ENCODE measurements at places on chromosomes 4 and X.

DNA sequence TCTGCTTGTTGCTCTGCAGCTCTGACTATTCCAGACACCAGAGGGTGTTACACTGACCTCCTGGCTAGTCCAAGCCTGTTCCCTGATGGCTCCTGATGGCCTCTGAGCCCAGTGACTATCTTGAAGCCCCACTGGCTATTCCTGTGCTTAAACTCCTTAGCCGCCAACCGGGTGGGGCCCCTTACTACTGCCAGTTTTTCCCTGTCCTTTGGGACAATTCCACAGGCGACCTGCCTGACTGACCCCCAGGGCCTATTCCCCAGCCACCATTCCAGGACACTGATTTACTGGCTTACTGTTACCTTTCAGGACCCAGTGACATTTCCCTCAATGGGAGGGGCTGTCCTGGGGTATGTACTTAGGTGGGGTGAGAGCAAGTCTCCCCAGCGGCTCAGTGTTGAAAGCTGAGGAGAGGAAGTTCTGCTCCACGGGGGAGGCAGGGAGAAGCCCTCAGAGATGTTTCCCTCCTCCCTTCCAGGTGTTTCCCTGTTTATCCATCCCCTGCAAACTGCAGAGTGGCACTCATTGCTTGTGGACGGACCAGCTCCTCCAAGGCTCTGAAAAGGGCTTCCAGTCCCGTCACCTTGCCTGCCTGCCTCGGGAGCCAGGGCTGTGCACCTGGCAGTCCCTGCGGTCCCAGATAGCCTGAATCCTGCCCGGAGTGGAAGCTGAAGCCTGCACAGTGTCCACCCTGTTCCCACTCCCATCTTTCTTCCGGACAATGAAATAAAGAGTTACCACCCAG lies 4.0 kb downstream of the TIMP1 start:
- DNase-seq: no peak

DNA sequence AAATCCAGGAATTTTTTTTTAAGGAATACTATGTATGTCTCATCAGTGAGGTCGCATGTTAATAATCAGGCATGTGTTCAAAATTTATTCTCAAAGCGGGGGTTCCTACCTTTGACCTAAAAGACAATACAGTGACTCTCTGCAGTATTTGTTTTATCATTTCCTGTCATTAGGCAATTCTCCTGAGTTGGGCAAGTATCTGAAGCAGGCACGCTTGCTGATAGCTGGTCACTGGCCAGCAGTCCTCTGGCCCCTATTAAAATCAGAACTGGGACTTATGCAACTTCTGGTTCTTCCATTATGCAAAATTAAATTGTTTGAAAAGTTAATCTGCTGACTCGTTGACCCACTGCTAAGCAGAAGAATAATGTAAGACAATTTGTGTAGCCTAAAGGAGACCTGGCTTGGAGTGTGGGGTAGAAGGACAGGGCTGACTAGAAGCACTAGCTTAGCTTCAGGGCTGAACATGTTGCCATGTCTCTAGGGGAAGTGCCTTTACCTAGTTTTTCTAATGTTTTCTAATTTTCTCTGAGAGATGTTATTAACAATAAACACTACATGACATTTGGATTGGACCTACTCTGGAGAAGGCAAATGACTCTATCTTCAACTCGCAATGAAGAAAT lies 36.0 kb upstream of the GABRA2 start:
- no peak for DNase-seq

DNA sequence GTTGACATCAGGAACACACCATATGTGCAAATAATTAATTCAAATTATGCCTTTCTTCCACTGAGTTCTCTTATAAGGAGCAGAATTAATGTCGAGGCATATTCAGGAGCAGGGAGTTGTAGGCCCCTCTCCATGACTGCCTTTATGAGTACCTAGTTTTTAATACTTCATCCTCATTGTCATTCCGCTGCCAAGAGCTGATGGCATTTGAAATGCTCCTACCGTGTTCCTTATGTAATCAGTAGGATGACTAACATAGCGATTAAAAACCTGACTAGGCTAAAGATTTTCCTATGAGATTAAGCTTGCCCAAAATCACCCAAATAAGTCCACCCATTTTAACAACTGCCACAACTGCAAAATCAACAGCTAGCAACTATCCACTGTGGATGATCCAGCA lies 220.6 kb downstream of the DHX15 start:
- no peak for DNase-seq

DNA sequence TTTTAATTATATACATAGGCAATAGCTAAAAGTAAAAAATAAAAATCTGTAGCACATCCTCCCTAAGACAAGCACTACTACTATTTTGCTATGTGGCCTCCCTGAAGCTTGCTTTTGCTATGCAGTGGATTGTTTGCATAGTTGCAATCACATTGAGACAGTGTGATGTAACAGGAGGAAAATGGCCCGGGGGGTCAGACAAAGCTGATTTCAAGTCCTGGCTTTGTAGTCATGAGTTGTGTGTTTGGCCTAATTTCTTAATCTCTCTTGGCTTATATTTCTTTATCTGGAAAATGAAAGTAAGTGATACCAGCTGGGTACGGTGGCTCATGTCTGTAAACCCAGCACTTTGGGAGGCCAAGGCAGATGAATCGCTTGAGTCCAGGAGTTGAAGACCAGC lies 166.6 kb downstream of the LHFPL1 start:
- DNase-seq: no peak
